NCI-H345 (cell line): ENCODE measurements at places on chromosomes 7 and 10.

DNA sequence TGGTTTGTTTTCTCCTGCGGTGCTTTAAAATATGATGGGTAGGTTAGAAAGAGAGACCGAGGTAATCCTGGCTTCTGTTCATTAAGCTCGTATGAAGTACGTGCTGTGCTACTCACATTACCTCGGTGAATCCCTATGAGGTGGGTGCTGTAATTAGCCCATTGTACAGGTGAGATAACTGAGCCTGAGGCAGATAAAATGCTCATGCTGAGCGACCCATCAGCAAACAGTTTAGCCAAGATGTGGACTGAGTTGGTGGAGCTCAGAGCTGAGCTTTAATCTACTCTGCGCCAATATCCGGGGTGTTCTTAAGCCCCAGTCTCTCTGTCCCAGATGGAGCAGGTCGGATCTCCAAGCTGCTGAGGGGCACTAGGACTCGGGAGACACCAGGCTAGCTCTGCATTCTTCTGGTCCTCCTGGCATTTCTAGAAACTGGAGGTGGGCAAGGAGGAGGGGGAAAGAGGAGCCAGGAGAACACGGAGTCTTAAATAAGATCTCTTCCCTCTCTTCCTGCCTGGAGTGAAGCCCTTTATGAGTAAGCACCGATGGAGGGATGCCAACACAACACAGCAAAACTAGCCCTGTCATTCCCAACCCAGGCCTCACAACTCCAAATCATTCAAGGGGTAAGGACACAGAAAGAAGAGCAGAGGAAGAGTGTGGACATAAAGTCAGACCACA is 458.5 kb downstream of the KCNMA1 start:
- DNase-seq, result no peak

DNA sequence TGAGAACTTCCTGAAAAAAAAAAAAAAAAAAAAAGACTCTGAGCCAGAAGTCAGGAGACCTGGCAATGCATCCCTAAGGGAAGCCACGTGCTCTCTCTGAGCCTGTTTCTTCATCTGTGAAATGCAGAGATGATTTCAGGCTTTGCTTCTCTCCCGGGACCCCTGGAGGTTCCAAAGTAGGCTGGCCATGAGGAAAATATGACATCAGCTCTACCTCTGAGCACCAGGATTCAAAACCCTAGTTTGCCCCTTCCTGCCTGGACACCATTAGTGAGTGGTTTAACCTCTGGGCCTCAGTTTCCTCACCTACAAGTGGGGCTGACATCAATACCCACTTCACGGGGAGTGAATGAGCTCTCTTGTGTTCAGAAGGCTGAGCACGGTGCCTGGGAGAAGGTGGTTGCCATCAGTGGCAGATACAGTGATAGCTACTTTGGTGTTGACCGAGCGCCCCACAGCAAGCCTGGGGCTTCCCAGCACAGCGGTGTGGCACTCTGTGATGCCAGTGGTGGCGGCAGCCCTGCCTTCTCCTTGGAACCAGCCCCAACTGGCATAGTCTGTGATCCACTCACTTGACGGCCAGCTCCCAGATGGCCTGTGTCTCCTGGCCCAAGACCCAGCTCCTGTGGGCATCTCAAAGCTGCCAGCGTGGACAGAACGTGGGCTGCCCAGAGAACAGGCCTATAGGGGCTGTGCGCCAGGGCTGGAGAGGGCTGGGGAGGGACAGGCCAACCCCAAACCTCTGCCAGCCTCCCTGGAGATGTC is 153.1 kb upstream of the UNC5B start:
- no peak for DNase-seq

DNA sequence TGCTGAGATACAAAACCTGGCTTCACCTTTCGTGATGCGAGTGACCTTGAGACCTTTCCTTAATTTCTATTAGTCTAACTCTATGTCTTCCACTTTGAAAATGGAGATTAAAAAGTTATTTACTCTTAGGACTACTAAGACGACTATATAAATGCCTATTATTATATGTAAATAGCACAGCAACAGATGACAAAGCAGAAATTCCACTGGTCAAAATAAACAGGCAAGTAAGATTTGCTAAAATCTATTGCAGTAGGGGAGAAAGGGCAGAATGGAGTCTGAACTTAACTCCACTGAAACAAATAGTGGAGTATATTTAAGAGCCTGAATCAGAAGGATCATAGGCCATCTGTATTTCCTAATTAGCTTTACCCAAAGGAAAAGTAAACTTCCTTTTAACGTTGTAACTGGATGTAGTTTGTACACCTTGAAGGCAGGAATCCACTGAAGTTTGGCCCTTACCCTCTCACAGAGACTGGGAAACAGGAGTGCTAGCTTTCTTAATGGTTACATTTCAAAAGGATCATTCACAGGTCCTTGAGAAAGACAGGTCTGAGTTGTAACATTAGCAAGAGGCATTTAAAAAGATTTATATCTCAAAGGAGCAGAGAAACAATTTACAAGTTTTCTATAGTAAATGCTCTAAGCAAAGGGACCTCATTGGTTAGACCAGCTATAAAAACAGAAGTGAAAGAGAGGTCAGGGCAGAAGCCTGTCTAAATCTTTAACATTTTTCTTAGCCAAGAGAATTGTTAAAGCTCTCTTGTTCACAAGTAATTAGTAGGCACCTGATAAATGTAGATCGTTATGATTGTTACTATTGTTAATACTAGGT is 332.5 kb downstream of the ZWINT start:
- DNase-seq, result no peak

DNA sequence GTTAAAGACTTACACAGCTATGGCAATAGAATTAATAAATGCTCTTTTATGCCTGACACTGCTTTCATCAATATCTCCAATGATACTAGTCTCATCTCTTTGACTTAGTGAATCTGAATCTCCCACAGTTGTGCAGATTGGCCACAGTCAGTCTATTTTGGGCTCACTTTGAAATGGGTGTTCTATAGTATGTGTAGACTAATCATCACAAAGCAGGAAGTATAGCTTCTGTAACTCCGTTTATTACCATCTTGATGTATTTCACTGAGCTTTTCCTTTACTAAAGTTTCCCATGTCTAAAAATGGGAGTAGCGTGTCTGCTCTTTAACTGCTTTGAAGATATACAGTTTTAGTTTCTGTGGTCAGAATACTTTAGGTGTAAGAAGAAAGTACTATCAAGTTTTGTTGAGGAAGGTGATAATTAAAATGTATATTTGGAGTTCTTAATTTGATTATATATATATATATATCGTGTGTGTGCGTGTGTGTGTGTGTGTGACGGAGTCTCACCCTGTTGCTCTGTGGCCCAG is 70.1 kb downstream of the ST7 start:
- no peak for DNase-seq

GRCh38 chr10:60942134-60942787 is 1.7 kb downstream of the RHOBTB1 start:
- no peak for DNase-seq

GRCh38 chr7:108535257-108535656 is 9.3 kb upstream of the PNPLA8 start:
- DNase-seq, result no peak

GRCh38 chr10:101512738-101513137 is 75.3 kb downstream of the POLL start:
- peak; percentile 32 for DNase-seq

DNA sequence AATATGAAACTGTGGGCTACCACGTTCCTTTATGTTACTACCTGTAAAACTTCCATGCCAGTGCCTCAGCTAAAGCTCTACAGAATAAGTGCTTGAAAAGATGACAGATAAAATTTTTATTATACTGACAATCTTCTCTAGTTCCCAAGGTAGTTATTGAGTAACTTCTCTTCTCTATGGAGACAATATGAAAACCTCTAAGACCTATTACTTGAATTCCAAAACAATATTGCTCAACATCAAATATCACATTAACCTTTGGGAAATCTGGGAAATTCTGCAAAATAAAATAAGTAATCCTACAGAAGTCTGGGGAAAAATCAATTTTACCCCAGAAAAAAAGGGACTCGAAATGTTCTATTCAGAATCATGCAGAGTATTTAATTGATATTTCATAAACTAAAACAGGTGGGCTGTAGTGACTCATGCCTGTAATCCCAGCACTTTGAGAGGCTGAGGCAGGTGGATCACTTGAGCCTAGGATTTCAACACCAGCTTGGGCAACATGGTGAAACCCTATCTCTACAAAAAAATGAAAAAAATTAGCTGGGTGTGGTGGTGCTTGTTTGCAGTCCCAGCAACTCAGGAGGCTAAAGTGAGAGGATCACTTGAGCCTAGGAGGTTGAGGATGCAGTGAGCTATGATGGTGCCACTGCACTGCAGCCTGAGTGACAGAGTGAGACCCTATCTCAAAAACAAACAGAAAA is 23.8 kb upstream of the ANK3 start:
- no peak for DNase-seq

DNA sequence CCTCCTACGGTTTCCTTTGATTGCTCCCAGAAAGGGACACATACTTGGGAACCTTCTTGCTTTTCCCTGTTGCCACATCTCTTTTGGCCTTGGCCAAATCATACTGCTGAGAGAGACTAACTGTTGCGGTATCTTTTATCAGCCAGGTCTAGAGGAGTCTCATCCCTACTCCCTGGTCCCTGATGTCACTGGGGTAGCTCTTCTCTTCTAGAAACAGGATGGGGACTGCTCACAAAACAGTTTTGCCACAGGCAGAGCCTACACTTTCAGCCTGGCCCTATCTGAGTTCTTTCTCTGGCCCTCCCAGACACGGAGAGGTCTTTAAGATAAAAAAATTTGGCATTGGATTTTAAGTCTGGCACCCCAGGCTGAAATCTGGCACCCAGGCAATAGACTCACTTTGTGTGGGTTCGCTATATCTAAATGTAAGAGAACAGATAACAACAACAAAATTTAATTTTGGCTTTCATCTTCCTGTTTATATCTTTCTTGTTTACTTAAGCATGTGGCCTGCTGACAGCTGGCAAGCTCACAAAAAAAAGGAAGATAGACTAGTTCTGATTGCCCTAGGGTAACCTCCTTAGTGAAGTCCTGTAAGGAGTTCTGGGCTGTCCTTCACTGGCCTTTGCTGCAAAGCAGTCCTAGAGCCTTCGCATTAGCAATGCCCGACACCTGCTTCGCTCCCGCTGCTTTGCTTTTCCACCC is 228.3 kb upstream of the NPVF start:
- peak; percentile 20 for DNase-seq

DNA sequence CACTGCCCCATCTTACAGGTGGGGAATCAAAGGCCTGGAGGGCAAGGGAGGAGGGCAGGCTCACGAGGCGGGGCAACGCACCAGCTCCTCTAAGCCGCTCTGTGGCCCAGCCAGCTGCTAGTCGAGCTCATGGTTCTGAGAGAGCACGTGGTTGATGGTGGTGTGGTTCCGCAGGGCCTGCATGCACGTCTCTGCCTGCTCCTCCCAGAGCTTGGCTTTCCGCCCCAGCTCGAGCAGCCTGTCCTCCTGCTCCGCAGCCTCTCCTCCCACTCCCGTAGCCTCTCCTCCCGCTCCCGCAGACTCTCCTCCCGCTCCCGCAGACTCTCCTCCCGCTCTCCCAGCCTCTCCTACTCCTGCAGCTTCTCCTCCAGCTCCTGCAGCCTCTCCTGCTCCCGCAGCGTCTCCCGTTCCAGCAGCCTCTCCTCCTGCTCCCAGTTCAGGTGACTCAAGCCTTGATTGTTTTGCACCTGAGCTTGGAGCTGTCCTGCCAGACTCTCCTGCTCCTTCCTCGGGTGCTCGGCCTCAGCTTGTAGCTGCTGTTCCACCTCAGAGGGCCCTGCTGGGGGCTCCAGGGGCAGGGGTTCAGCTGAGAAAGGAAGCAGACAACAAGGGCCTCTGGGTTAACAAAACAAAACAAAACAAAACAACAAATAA is 19.1 kb upstream of the MTPAP start:
- DNase-seq, result no peak

DNA sequence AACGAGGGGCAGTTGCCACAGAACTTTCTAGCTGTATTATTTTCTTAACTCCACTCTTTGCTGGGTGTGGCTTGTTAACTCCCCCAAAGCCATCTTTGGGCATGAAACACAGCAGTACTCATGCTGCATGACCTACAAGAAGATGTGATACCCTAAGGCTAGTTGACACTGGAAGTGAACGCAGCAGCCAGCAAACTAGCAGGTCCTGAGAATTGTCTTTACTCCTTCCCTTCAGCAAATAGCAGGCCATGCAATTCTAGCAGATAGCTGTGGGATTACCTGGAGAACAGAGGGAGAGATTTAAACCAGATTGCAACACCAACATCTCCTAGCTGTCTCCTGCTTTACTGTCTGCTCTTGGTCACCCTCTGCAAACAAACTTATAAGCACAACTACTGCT is 688.0 kb upstream of the ZWINT start:
- DNase-seq, result no peak

GRCh38 chr7:100722480-100723212 is 2.4 kb downstream of the EPO start:
- DNase-seq, result no peak

GRCh38 chr10:30062582-30062981 is 3.2 kb upstream of the JCAD start:
- DNase-seq, result no peak

DNA sequence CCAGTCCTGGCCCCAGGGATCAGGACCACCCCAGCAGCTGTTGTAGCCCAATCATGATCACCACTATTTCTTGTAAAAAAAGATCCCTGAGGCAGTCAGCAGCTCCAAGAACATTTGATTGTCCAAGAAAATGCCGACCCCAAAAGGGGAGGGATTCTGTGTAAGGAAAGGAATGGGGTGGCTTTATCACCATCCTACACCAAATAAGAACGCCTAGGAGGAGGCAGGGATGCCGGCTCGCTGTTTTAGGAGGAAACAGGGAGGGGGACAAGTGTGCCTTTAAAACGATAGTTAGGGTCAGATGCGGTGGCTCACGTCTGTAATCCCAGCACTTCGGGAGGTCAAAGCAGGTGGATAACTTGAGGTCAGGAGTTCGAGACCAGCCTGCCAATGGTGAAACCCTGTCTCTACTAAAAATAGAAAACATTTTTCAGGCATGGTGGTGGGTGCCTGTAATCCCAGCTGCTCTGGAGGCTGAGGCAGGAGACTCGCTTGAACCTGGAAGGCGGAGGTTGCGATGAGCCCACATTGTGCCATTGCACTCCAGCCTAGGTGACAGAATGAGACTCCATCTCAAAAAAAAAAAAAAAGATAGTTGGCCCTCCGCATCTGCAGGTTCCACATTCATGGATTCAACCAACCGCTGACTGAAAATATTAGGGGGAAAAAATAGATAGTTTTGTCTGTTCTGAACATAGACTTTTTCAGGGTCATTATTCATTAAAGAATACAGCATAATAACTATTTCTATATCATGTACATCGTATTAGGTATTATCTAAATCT is 63.6 kb downstream of the PDIA4 start:
- no peak for DNase-seq

- DNase-seq, result no peak
Measured at GRCh38 chr7:100493476-100494264, 9.9 kb downstream of the NYAP1 start.

DNA sequence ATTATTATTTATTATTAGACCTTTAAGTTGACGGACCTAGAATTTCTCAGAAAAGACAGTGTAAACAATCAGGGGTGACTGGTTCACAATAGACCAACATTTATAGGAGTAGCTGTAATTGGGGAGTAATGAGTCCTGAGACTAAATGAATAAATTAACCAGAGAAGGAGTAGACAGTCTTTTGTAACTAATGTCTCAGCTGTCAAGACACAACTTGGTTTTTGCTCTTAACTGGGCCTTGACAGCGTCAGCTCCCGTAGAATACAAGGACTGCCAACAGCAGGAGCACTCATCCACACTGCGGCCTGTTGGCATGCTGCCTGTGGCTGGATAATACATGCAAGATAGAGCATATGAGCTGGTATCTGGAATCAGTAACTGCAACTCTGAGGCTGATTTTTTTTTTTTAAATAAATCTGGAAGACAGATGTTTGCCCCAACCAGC is 123.9 kb downstream of the CACNA2D1 start:
- peak; percentile 87 for DNase-seq
